ENCODE measurements at places on chromosomes 1 and 21. TPM values are rescaled to one million over a fixed set of nuclear protein-coding genes. Genes with fewer than 3 reads are reported as not detected.

ITLN2 gene
- 12.8 TPM for total RNA-seq

PLA2G2D gene
- total RNA-seq: not detected

- peak; percentile 16 for DNase-seq
- H3K27ac ChIP-seq: no peak overlapping the region
- no peaks in the 10 kb centered on the region for H3K27me3 ChIP-seq
- no peaks in the 10 kb centered on the region for H3K36me3 ChIP-seq
- no peak overlapping the region for H3K4me3 ChIP-seq
Measured at GRCh38 chr1:162680419-162681121, 48.3 kb downstream of the DDR2 start.

DCDC2B gene
- total RNA-seq: not detected

MAP1LC3C gene
- total RNA-seq: 1.7 TPM

DNA sequence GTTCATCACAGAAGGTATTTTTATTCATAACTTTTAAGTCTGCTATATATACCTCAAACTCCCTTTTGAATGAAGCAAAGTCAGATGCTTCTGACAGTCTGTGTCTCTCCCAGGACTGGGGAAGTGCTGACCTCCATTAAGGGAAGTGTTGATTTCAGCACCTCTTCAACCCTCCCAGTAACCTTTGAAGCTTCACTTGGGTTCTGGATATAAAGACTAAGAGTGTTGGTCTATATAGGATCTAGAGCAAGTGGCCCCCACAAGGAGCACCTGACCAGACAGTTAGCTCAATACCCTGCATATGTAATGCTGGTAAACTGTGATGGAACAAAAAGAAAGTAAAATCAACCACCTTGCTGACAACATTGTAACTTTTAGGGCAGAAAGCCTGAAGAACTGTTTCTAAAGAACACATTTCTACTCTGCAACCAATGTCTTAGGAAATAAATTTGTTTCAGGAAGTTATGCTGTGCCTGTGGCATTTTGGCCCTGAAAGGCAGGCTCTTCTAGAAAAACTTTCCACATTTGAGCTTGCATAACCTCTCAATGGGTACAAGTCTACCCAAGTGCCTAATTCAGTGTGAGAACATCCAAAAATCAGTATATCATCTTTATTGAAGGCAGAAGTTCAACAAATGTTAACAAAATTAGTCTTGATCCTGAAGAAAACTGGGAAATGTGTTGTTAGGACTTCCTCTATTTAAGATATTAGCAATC lies 865 bp upstream of the PTPN22 start:
- H3K27me3 ChIP-seq: no peaks in the 10 kb centered on the region
- no peak for DNase-seq
- no peaks in the 10 kb centered on the region for H3K4me1 ChIP-seq
- H3K27ac ChIP-seq: no peak overlapping the region
- no peaks in the 10 kb centered on the region for H3K36me3 ChIP-seq

GRCh38 chr1:101748077-101748476 lies 248.6 kb downstream of the OLFM3 start:
- H3K27ac ChIP-seq: no peak overlapping the region
- H3K4me1 ChIP-seq: no peaks in the 10 kb centered on the region
- H3K27me3 ChIP-seq: no peaks in the 10 kb centered on the region
- no peaks in the 10 kb centered on the region for H3K36me3 ChIP-seq
- H3K4me3 ChIP-seq: no peak overlapping the region

MFAP2 gene
- 129 TPM for total RNA-seq

GRCh38 chr1:84957966-84958365 lies 38.9 kb downstream of the MCOLN2 start:
- no peaks in the 10 kb centered on the region for H3K36me3 ChIP-seq
- H3K27me3 ChIP-seq: no peaks in the 10 kb centered on the region
- no peak overlapping the region for H3K4me3 ChIP-seq

DNA sequence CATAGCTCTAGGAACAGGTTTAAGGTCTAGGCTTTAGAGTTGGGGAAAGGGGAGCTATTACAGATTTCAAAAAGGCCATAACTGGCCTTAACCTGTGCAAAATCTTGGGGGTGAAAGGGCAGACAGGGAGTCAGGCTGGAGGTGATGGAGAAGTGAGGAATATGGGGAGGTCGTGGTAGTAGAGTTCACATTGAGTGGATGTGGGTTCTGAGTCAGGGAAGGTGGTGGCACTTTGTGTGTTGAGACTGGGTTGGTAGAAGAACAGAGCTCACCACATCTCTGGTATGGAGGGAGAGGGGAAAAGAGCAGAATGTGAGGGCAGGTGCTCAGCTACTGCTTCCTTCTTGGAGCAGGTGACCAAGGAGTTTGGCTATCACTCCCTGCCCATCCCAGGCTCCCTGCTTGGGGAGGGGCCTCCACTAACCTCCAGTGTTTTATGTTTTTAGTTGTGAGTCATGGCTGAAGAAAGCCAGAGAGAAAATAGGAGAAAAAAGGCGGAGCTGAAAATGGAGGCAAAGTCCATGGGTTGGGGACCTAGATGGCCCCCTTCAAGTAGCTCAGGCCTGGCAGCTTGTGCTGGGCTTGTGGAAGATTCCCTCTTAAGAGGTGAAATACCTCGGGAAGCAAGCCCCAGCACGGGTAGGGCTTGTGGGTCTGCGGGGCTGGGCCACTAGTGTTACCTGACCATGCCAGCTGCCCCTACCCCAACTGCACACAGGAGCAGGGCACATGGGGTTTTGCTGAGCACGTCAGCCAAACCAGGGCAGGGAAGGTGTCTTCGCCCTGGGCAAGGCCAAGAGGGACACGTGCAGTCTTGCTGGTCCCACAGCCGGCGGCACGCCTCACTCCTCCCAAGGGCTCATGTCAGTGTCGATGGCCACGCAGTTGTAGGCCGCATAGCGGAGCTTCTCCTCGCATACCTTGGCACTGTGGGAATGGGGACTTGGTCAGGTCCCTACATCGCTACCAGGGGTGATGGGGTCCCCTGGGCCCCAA lies 8.2 kb downstream of the HECTD3 start:
- H3K27ac ChIP-seq: no peak overlapping the region
- no peaks in the 10 kb centered on the region for H3K27me3 ChIP-seq
- DNase-seq: no peak
- H3K4me1 ChIP-seq: peaks cover 6% of the 10 kb centered on the region
- H3K4me3 ChIP-seq: no peak overlapping the region
- H3K36me3 ChIP-seq: no peaks in the 10 kb centered on the region

SAMSN1 gene
- 2.0 TPM for total RNA-seq

- no peaks in the 10 kb centered on the region for H3K36me3 ChIP-seq
- no peak overlapping the region for H3K27ac ChIP-seq
- H3K27me3 ChIP-seq: no peaks in the 10 kb centered on the region
- no peak for DNase-seq
- 0 out of 2 replicates have a peak overlapping the region, but pooled peaks have one; percentile 26 for H3K4me3 ChIP-seq
- peaks cover 52% of the 10 kb centered on the region for H3K4me1 ChIP-seq
Measured at GRCh38 chr1:155009221-155009711, 6.7 kb downstream of the ZBTB7B start.

DNA sequence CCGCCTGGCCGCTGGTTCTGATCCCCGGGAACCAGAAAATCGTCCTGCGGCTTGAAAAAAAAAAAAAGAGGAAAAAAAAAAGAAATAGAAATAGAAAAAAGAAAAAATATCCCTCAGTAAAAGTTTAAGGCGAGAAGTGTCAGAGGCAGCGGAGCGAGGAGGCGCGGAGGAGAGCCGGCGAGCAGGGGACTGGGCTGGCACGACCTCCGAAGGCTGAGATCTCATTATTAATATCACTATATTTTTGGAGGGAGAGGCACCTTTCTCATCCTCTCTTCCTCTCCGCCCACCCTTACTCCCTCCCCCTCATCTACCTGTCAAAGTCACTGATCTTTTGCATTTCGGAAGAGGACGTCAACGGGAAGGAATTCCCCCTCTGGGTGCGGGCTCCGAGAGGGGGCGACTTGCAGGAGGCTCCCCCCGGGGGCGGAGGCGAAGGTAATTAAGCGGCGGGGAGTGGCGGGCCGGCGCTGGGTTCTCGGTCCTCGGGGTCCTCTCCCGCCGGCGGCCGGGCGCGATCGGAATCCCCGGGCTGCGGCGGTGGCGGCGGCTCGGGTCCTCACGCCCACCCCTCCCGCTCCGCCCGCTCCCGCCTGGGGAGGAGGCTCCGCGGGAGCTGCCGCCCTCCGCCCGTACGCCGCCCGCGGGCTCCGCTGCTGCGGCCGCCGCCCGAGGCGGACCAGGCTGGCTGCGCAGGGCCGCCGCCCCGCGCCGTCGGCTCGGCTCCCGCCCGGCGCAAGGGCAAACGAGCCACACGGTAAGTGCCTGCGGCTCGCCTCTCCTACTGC lies at the start of gene NTNG1:
TSS of gene NTNG1 (plus strand) at position 337 of the 788 bp plus-strand sequence.
- peak within 1 kb of the TSS; percentile 80 for H3K4me3 ChIP-seq
- peaks cover 26% of the 10 kb centered on the region for H3K4me1 ChIP-seq
- peak; percentile 69 for DNase-seq
- no peaks in the 10 kb centered on the region for H3K36me3 ChIP-seq
- H3K27me3 ChIP-seq: peaks cover 9% of the 10 kb centered on the region
- peak within 1 kb of the TSS; percentile 88 for H3K27ac ChIP-seq

DNA sequence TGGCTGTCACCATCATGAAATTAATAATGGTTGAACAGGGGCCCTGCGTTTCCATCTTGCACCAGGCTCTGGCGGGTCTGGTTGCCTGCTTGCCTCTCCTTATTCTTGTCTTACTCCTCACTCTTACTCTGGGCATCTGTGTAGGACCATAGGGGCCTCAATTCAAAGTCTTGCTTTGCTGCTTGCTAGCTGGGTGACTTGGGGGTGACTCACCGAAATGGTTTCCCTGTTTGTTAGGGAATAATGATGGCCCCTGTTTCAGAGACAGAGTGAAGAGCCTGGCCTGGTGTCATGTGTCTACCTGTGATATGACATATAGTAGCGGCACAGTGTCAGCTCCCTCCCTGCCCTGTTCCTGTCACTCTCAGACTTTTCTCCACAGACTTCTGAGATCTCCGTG lies 24.6 kb downstream of the KCNC4 start:
- no peak for DNase-seq
- peaks cover 4% of the 10 kb centered on the region for H3K4me1 ChIP-seq
- no peak overlapping the region for H3K4me3 ChIP-seq
- H3K27me3 ChIP-seq: no peaks in the 10 kb centered on the region

- DNase-seq: no peak
- H3K27ac ChIP-seq: no peak overlapping the region
- H3K36me3 ChIP-seq: no peaks in the 10 kb centered on the region
- no peaks in the 10 kb centered on the region for H3K27me3 ChIP-seq
- H3K4me3 ChIP-seq: no peak overlapping the region
- no peaks in the 10 kb centered on the region for H3K4me1 ChIP-seq
Measured at GRCh38 chr1:4797429-4797828, 143.0 kb downstream of the AJAP1 start.

DNA sequence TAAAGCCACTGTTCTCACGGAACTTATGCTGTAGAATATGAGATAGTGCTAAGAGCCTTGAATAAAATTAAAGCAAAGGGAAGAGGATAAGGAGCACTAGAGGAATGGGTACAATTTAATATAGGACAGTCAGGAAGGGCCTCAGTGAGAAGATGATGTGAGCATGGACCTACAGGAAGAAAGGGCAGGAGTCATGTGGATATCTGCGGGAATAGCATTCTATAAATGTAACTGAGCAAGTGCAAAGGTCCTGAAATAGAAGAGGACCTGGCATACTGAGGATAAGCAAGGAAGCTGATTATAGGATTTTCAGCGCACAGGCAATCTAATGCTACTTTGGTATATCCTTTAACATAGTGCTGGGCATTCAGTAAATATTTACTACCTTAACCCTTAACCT lies 12.6 kb upstream of the BCAS2 start:
- H3K27ac ChIP-seq: no peak overlapping the region
- no peaks in the 10 kb centered on the region for H3K4me1 ChIP-seq
- no peak overlapping the region for H3K4me3 ChIP-seq
- no peaks in the 10 kb centered on the region for H3K36me3 ChIP-seq

GRCh38 chr1:35539824-35540261 lies 17.4 kb downstream of the KIAA0319L start:
- peak overlapping the region; percentile 50 for H3K27ac ChIP-seq
- no peaks in the 10 kb centered on the region for H3K27me3 ChIP-seq

ABCG1 gene
- 7.3 TPM for total RNA-seq

DNA sequence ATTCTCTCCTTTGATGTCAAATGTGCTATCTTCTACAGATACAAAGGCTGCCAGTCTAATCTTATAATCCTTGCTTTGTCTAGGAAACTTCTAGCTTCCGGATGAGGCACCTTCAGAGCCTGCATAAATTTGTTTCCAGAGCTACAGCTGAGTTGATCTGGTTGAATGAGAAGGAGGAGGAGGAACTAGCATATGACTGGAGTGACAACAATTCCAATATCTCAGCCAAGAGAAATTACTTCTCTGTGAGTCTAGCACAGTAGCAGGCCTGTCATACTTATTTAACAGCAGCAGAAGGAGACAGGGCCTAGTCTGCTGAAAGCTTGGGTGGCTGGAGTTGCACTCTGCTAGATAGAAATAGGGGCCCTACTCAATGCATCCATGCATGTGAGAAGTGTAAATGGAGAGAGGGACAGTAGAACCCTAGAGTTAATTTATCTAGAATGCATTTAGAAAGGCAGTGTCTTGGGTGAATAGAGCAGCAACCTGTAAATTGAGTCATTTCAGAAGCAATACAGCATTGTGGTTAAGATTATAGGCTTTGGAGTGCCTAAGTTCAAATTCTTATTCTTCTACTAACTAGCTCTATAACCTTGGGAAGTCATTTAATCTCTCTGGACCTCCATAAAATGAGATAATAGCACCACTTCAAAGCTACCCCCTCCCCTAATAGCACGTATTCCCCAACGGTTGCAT lies 89.0 kb downstream of the MACF1 start:
- peaks cover 56% of the 10 kb centered on the region for H3K36me3 ChIP-seq
- H3K27ac ChIP-seq: no peak overlapping the region
- no peak for DNase-seq
- no peak overlapping the region for H3K4me3 ChIP-seq
- H3K4me1 ChIP-seq: no peaks in the 10 kb centered on the region

DNA sequence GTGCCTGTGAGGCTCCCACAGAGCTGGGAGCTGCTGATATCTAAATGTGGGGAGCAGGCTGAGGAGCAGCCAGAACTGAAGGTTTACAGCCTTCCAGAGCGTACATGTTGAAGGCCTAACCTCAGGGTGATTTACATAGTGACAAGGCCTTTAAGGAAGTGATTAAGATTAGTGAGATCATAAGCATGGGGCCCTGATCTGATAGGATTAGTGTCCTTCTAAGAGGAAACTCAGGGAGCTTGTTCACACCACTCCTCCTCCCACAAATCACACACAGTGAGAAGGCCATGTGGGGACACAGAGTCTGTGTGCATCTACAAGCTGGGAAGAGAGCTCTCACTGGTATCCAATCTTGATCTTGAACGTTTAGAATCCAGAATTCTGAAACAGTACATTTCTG lies 92.3 kb upstream of the NBPF6 start:
- no peak overlapping the region for H3K27ac ChIP-seq
- no peaks in the 10 kb centered on the region for H3K4me1 ChIP-seq
- no peak overlapping the region for H3K4me3 ChIP-seq
